ENCODE measurements at places on chromosomes 3 and 15.

DNA sequence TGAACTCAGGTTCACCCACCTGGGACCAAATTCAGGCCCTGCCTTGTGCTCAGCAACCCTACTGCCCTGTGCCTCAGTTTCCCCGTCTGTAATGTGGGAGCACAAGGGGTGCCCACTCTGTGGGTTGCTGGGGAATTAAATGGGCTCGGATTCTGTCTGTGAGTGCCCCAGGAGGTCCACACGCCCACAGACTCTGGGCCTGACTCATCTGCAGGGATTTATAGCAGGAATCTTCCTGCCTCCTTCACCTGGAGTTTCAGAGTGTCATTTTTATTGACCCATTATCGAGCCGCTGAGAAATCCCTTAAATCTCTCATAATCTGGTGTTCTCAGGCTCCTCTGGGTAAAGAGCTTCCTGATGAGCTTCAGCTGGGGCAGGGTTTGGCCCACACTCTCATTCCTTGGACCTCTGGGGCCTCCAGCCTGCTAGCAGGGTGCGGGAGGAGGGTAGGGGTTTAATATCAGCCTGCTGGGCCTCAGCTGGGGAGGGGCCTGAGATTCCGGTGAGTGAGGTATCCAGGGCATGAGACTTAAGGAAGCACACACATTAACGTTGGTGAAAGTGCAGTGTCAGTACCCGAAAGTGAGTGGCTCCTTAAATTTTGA lies 16.4 kb downstream of the C3orf18 start:
- no peak for DNase-seq

- DNase-seq, result no peak
Observed at GRCh38 chr3:139339219-139339906, 4.5 kb upstream of the MRPS22 start.

GRCh38 chr3:128706086-128706615 lies 19.8 kb upstream of the RAB7A start:
- no peak for DNase-seq

- no peak for DNase-seq
Observed at GRCh38 chr15:62469478-62469873, 304.4 kb upstream of the C2CD4B start.

DNA sequence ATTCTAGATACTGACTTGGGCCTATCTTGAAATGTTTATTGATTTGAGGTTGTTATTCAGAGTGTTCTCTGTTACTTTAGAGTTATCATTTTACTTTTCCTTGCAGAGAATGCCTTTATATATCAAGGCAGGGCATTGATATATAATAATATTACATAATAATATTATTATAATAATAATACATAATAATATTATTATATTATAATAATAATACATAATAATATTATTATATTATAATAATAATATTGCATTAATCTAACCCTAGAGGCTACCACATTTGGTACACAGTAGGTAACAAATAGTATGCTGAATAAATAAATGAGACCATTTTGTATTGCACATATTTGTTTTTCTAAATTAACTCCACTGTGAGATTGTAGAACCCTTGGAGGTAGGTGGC lies 216.3 kb downstream of the EFHB start:
- DNase-seq, result no peak

GRCh38 chr3:40299721-40300335 lies 9.7 kb upstream of the EIF1B start:
- no peak for DNase-seq

GRCh38 chr3:184230603-184231528 lies 1.5 kb downstream of the VWA5B2 start:
- DNase-seq, result no peak

- no peak for DNase-seq
Observed at GRCh38 chr3:21100656-21101359, 650.2 kb downstream of the ZNF385D start.

Data from stimulated activated CD4-positive, alpha-beta T cell treated with anti-CD3 and anti-CD28 coated beads, Interleukin-1b, Interleukin-23, amount 100 ng/mL, for 1 hour (primary cell).